ENCODE measurements at places on chromosomes 7 and 10.

DNA sequence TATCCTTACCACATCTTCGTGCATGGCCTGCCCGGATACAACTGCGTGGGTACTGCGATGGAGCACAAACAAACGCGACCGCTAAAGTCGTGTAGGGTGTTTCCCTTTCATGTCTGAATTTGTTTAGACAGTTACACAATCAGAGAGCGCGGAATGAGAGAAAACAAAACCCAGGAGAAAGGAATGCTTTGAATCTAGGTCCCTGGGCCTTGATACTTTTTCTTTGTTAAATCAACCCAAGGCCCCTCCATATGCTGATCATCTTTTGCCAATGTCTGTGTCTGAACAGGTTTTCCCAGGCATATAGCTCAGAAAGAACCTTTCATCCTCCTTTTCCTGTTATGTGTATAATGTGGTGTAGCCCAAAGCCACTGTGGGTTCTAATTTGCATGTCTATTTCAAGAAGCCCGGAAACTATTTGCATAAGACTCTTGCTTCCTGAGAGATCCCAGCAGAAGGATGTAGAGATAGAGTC, 145.8 kb downstream of the FRMD4A start:
- DNase-seq = no peak

- no peak for DNase-seq
Observed at GRCh38 chr10:21217748-21218367, 307.6 kb downstream of the SKIDA1 start.

- DNase-seq = no peak
Observed at GRCh38 chr10:7598771-7599170, 68.0 kb downstream of the ITIH5 start.

GRCh38 chr7:131538813-131539179, 17.6 kb downstream of the PODXL start:
- no peak for DNase-seq

DNA sequence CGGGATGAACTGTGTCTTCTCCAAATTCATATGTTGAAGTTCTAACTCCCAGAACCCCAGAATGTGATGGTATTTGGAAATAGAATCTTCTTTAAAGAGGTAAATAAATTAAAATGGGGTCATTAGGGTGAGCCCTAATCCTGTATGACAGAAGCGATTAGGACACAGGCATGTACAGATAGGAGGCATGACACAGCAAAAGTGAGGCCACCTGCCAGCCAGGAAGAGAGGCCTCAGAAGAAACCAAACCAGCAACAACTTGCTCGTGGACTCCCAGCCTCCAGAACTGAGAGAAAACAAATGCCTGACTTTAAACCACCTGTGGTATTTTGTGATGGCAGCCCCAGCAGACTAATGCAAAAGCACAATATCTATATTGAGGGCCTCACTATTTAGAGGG, 214.3 kb downstream of the NEBL start:
- no peak for DNase-seq

DNA sequence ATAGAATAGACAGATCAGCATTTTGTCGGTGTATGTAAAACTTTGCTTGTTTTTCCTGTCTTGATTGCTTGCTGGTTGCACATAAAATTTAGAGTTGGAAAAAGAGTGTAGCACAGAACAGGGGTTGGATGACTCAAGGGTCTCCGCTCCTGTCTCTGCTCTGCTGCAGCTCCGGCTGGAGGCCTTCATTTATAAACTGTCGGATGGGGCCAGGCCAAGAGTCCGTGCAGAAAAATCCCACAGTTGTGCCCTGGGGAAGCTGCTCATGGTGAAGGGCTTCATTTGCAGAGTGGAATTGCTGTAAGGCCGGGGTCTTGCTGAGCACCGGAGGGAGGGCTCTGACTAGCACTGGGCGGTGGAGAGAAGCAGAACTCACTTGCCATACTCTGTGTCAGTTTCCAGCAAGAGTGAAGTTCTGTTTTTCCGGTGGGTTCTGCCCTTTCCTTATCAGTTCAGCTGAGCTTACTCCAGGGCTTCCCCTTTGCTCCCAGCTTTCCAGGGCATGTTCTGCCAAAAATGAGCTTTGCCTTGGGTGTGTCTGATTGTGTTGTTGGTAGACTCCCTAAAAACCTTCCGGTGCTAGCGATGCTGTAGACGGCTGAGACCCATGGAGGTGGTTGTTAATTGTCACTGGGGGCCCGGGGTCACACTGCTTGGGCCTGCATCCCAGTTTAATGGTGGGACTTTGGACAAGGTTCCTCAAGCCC, 67.2 kb downstream of the CAMK1D start:
- no peak for DNase-seq

GRCh38 chr7:90958647-90959046, 305.6 kb upstream of the FZD1 start:
- no peak for DNase-seq

- no peak for DNase-seq
Observed at GRCh38 chr10:132187430-132188138, 836 bp downstream of the DPYSL4 start.

GRCh38 chr7:120407010-120407409, 134.0 kb downstream of the KCND2 start:
- DNase-seq = no peak

- DNase-seq = no peak
Observed at GRCh38 chr7:28989211-28989980, 31.3 kb upstream of the TRIL start.

- no peak for DNase-seq
Observed at GRCh38 chr7:74481458-74482196, 27.9 kb downstream of the GTF2IRD1 start.

- DNase-seq = no peak
Observed at GRCh38 chr7:157930441-157930840, 593.6 kb downstream of the DNAJB6 start.

GRCh38 chr10:84352251-84352842, 24.0 kb downstream of the CCSER2 start:
- DNase-seq = peak; percentile 41

DNA sequence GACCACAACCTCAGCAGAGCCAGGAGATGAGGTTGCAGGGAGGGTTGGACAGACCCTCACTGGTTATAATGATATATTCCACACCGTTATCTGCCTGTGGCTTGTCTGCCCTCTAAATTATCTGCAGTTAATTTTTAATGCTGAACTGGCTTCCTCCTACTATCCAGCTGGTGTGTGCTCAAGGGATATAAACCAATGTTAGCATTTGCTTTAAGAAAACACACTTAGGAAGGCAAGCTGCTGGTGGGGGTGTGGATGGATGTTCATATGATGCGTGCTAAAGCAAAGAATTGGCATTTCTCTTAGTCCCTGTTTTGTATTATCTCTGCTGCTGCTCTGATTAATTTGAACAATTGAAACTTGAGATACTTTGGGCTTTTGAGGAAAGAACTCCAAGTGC, 132.2 kb upstream of the NPVF start:
- no peak for DNase-seq

GRCh38 chr7:46047581-46047980, 126.5 kb upstream of the IGFBP3 start:
- no peak for DNase-seq

DNA sequence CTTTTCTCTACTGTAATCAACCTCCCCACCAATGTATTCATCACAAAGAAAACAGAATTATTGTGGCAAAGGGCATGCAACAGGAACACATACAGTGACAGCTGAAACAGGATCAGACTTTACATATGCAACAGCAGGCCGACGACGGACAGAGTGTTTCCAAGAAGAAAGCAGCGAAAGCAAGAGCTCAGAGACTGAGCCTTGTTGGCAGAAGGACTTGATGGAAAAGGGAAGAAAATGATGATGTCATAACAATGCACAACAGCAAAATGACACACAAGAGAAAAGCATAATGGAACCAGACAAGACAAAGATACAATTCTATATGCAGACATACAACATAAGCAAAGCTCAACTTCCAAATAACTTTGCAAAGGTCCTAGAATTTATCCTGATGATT, 106.5 kb downstream of the ARHGAP12 start:
- no peak for DNase-seq

DNA sequence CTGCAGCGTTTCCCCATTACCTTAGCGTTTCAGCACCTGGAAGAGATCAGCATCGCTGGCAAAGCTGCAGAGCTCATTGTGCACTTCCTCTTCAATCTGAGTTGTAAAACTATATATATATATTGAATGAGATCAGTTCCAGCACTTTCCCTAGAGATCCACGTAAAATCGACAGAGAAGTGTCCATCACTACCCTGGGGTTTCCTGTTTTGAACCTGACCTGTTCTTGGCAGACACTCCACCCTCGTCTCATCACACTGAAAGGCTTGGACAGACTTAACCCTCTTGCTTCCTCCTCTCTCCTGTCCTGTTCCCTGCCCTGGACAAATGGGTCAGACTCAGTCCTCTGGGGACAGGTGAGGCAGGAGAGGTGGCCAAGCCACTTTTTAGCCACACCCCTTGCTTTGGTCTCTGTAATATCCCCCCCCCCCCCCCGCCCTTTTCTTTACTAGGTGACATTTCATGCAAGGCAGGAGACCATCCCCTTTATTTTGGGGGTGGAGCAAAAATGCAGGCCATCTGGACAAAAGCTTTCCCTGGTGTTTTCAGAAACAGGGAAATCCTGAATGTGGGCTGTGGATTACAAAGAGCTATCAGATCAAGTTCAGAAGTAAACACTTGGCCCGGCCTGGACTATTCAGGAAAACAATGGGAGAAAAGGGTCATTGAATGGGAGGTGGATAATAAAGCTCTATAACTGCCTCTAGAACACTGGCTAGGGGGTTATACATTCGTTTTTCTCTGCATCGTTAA, 83.7 kb upstream of the KDM7A start:
- DNase-seq = no peak

DNA sequence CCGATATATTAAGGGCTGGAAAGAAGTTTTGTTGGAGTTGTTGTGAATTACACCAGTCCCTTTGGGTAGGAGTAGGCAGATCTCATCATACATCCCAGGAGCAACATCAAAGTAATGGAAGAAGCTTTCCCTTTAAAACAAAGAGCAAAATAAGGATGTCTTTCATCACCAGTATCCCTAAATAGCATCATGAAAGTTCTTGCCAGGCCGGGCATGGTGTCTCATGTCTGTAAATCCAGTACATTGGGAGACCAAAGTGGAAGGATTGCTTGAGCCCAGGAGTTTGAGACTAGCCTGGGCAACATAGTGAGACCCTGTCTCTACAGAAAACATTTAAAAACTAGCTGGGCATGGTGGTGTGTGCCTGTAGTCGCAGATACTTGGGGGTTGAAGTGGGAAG, 38.7 kb downstream of the LRRC20 start:
- DNase-seq = no peak

GRCh38 chr10:58743466-58744115, 230.9 kb downstream of the BICC1 start:
- DNase-seq = no peak

- DNase-seq = peak; percentile 11
Observed at GRCh38 chr7:135335628-135336139, 102.0 kb downstream of the STRA8 start.

DNA sequence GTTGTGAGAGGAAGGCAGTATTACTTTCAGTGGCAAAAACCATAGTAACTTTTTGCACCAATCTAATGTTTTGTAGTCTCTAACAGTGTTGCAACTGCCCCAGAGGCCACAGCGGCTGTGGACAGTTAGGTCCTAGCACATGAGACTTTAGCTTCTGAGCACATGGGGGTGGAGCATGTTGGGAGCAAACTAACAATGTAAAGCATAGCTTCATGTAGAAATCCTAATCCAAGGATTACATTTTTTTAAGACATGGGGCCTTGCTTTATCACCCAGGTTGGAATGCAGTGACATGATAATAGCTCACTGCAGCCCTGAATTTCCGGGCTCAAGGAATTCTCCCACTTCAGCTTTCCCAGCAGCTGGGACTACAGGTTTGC, 49.0 kb downstream of the LAMB1 start:
- DNase-seq = no peak

DNA sequence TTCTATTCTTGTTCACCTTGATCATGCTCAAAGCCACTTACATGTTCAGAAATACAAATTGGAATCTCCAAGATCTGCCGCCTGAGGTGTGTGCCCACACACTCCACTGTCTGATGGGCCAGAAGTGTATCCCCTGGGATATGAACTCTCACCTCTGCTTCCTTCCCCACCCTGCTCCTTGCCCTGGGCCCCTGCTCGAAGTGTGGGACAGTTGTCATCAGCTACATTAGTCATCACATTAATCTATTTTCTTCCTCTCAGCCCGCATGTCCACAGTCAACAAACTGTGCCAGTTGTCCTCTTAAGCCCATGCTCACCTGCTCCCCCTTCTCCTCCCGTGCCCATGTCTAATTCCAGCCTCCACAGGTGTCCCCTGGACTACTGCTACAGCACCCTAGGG, 154.7 kb downstream of the PTPN20 start:
- DNase-seq = no peak

GRCh38 chr10:96967847-96968246, 135.7 kb downstream of the LCOR start:
- no peak for DNase-seq

DNA sequence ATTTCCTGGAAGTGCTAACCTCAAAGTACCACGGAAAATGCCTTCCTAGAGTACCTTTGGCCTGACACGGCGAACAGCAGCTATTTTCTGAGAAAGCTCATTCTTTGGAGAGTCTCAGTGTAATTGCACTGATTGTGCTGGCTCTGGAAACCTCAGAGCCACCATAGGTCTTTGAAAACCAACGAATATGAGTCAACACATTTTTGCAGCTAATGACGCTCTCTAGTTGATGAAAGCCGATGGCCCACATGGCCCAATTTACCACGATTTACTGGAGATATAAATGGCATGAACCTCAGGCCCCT, 187.1 kb downstream of the ADARB2 start:
- no peak for DNase-seq

DNA sequence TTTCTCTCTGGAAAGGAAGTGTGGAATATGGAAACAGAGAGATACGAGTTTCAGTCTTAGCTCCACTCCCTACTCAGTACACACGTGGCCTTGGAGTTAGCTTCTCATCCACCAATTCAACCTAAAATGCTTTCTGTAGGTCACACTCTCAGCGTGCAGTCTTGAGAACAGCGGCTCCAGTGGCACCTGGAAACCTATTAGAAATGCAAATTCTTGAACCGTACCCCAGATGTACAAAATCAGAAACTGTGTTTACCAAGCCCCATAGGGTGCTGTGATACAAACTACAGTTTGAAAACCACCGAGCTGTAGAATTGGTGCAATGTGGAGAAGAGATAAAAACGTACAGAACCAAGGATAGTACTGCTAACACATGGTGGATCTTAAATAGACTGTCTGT, 91.1 kb upstream of the SP4 start:
- no peak for DNase-seq
